ENCODE measurements at places on chromosomes 5 and 9. TPM values are rescaled to one million over a fixed set of nuclear protein-coding genes. Genes with fewer than 3 reads are reported as not detected.

MEGF10 gene
- total RNA-seq, result 0.43 TPM

- DNase-seq, result peak; percentile 66
These were observed 40.3 kb downstream of the POU4F3 start for GRCh38 chr5:146378986-146379385.

GRCh38 chr9:69194702-69195418 lies 20.8 kb downstream of the TJP2 start:
- DNase-seq, result no peak

DNA sequence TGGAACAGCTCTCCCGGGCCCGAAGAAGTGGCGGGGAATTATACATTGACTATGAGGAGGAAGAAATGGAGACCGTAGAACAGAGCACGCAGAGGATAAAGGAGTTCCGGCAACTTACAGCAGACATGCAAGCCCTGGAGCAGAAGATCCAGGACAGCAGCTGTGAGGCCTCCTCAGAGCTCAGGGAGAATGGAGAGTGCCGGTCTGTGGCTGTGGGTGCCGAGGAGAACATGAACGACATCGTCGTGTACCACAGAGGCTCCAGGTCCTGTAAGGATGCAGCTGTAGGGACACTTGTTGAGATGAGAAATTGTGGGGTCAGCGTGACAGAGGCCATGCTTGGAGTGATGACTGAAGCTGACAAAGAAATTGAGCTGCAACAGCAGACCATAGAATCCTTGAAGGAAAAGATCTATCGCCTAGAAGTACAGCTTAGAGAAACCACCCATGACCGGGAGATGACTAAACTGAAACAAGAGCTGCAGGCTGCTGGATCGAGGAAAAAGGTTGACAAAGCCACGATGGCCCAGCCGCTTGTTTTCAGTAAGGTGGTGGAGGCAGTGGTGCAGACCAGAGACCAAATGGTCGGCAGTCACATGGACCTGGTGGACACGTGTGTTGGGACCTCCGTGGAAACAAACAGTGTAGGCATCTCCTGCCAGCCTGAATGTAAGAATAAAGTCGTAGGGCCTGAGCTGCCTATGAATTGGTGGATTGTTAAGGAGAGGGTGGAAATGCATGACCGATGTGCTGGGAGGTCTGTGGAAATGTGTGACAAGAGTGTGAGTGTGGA lies 129.5 kb upstream of the DMRT1 start:
- no peak for DNase-seq

GRCh38 chr9:122133263-122133983 lies 26.2 kb downstream of the NDUFA8 start:
- DNase-seq, result peak; percentile 74

DNA sequence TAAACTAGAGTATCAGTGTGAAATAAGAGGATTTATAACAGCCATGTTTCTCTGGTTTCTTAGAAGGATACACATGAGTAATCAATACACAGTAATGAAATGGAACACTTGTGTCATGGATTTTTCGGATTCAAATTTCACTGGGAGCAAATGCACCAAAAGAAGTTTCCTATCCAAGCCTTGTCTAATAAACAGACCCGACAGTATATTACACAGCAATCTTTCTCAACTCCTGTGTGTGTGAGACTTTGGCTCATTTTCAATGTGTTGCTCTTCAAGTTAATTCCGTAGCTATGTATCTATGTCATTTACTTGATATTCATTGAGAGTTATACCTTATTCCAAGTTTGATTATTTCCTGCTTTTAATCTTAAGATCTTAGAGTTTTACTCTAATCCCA lies 930.2 kb downstream of the MAT2B start:
- no peak for DNase-seq
